ENCODE measurements at places on chromosomes 7 and 10.

DNA sequence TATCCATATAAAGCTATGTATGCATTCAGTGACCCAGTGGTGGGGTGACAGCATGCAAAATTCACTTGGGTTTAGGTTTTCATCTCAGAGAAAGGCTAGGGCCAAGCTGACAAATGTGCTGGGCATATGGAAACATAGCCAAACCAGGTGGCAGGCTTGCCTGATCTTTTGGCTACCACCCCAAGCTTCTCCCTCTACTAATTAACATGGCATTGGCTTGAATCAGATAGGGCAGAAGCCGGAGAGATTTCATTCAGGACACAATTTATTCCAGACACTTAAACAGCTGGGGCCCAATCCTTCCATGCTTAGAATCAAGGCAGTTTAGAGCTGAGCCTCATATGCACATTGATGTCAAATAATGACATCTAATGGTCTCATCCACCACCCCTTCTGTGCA, 95.5 kb upstream of the AGK start:
- DNase-seq, result no peak

- no peak for DNase-seq
Measured at GRCh38 chr10:80196950-80197315, 8.4 kb downstream of the ANXA11 start.

GRCh38 chr7:69608049-69608448, 9.8 kb downstream of the AUTS2 start:
- DNase-seq, result no peak

DNA sequence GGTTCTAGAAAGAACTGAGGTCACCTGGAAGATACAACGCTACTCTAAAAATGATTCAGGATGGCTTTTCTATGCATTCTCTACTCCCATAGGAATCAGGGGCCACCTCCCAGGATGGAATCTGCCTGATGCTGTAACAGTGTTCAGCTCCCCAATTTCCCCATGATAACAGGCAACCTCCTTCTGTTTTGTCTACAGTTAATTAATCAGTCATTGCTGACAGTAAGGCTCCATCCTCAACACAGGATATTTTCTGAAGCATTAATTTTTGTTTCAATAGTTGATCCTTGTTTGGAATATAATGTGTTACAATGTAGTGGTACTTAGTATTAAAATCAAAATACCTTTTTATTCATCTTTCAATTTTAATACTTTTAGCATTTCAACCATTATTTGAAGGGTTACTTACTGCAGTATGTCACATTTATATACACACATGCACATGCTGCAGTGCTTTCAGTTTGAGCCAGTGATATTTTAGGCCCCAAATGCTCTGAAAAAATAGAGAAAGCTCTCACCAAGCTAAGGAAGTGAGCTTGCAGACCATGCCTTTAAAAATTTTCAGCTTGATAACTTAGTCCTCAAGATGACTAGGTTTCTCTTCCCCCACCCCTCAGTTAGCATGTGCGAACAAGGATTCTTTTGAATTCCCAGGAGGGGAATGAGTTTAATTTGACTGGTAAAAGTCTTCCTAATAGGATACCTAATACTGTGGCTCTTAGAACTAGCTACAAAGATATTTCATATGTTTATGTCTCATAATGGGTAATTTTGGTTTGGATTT, 592 bp upstream of the PIK3CG start:
- peak; percentile 43 for DNase-seq

DNA sequence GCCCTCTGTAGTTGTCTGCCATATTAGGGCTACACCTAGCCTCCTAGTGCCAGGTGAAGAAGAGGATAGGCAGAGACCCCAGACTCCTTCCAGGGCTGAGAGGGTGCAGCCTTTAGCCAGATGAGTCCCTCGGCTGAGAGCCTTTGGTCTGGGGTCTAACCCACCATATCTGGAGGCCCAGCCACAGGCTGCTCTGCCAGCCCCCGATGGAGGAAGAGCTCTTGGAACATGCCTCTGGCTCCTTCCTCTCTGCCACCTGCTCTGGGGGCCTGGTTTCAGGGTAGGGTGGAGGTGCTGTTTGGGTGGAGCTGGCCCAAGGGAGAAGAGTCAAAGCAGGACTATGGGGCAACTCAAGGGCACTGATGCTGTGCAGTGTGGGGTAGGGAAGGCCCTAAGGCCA, 1.4 kb downstream of the LRRC18 start:
- DNase-seq, result no peak

GRCh38 chr7:44064791-44065430, 456 bp downstream of the PGAM2 start:
- no peak for DNase-seq

DNA sequence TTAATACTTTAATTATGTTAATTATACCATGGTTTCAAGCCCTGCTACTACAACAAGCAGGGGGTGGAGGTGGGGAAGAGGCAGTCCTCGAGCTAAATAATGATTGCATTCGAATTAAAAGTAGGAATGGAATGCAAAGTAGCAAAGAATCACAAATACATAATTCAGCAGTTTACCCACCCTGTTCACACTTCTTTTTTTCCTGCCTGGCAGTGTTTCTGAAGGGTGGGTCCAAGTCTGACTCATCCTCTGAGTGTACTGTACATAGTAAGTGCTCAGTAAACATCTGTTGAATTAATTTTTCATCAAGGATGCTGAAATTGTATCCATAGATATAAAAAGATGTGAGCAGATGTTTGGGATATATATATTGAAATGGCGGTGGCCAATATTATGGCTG, 778.8 kb downstream of the LRMDA start:
- no peak for DNase-seq

DNA sequence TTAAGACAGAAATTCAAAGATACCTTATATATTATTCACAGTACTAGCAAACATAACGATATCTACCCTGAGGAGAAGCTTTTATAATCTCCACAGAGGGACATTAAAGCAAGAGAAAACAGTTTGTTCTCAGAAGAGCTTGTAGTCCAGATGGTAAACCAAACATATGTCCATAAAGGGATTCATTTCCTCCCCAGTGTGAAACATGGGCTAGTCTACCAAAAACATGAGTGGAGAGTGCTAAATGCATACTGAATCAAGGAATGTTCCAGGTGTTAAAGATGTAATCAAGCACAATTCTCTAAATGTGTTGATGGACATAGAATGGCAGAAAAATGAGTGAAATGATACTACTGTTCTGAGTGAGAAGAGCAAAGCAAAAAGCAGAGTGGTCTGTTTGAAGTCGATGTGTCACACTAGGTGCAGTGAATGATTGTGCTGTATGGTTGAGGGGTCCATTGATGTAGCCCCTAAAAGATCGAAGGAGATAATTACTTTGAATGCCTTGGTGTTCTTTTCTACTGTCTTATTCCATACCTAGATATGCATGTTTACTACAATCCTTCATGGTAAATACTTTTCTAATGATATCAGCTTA, 25.3 kb downstream of the BCAP29 start:
- DNase-seq, result no peak

- no peak for DNase-seq
Measured at GRCh38 chr10:33113466-33113865, 155.4 kb upstream of the ITGB1 start.
